Right lobe of liver (tissue), 6 donors: ENCODE measurements at places on chromosomes 5 and 9. TPM values are rescaled to one million over a fixed set of nuclear protein-coding genes. Genes with fewer than 3 reads are reported as not detected.

The CYSRT1 gene
- total RNA-seq: 0.81 TPM

The MEIKIN gene
- 0.55 TPM for total RNA-seq

The FANCC gene
- total RNA-seq: 27.9 TPM

The OBP2B gene
- total RNA-seq: not detected

The ACTBL2 gene
- not detected for total RNA-seq

The NR4A3 gene
- 0.29 TPM for total RNA-seq

The C7 gene
- 58.0 TPM for total RNA-seq

DNA sequence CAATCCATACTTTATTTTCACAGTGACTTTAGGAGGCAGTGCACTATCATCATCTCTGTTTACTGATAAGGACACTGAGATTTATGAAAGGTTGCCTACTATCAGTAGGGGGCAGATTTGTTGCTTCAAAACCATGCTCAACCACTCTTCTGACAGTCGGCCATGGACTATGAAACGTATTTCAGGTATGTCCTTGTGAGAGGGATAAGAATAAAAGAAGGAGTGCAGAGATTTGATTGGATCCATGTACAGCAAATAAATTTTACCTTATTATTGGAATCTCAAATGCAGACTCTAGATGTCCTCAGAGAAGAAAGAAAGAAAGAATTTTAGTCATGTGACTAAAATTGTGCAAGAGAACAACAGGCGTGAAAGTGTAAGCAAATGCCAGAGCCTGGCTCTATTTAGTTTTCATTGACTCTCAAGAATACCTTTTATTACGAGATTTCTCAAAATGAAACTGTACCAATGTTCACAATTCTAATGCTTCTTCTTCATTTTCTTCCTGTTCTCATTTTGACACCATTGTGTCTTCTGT, 296.6 kb upstream of the RASA1 start:
- no peak for DNase-seq

- no peak for DNase-seq
Observed at GRCh38 chr9:3018691-3019230, 174.9 kb upstream of the PUM3 start.

- no peak for DNase-seq
Observed at GRCh38 chr9:32264170-32264864, 120.1 kb upstream of the ACO1 start.

DNA sequence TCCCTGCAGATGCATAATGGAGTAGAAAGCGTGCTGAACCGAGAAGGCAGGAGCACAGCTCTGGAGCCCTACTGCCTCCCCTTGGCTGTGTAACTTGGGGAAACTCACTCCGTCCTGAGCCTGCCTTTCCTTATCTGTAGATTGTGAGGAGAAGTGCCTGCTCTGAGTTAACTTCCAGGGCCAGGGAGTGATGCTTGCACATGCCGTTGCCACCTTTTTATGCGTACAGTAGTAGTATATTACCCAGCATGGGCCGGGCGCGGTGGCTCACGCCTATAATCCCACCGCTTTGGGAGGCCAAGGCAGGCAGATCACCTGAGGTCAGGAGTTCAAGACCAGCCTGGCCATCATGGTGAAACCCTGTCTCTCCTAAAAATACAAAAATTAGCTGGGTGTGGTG, 87.1 kb downstream of the PDZD2 start:
- DNase-seq: no peak

DNA sequence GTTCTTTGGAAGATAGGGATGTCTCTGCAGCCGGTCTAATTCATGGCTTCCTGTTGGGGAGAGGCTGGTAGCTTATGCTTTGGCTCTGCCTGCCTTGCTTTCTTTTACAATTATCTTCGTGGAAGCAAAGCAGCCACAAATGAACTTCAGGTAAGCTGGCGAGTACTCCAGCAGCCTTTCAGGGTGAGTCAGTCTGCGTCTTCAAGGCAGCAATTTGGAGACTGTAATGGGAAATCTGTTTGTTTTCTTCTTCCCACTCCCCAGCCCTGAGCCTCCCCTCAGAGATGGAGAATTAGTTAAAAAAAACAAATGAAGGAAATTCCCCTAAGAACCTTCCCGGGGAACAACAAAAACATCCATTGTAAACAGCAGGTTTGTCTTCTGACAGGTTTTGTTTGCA, 100.1 kb downstream of the PSAT1 start:
- no peak for DNase-seq

- no peak for DNase-seq
Observed at GRCh38 chr5:133890314-133890713, 78.1 kb downstream of the C5orf15 start.

DNA sequence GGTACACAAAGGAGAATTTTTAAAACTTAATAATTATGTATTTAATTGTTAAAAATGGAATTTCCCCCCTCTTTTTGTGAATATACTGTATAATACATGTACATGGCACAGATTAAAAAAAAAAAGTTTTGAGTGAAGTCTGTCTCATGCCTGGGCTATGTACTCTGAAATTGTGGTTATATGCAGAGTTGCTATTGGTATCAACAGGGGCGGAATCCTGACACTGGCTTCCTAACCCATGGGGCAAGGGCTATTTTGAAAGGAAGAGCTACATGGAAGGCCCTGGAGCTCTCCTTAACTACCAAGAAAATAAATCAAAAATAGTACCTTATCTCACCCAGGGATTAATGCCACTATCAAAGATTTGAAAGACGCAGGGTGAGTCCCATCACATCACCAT, 865 bp upstream of the FAM193B start:
- no peak for DNase-seq

DNA sequence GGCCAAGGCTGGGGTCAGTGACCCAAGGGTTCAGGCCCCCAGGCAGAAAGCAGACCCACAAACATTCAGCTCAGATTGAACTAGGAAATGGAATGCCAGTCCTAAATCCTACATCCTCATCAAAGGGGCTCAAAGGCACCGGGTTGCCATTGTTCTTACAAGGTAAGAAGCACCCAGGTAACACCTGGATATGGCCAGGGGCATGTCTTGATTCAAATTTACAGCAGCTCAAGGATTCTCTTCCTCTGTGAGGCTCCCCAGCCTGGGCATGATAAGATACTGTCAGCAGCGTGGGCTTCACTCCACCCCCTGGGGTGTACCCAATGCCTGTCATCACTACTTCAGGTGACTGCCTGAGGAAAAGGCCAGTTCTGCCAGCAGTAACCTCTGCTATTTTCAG, 92.1 kb upstream of the FSTL4 start:
- DNase-seq: no peak

DNA sequence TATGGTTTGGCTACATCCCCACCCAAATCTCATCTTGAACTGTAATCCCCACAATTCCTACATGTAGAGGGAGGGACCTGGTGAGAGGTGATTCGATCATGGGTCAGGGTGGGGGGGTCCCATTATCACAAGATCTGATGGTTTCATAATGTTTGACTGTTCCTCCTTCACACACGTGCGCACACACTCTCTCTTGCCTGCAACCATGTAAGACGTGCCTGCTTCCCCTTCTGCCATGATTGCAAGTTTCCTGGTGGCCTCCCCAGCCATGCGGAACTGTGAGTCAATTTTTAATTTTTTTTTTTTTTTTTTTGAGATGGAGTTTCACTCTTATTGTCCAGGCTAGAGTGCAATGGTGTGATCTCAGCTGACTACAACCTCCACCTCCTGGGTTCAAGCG, 27.0 kb downstream of the FAM169A start:
- no peak for DNase-seq

- DNase-seq: no peak
Observed at GRCh38 chr5:32692036-32692746, 18.9 kb upstream of the NPR3 start.

DNA sequence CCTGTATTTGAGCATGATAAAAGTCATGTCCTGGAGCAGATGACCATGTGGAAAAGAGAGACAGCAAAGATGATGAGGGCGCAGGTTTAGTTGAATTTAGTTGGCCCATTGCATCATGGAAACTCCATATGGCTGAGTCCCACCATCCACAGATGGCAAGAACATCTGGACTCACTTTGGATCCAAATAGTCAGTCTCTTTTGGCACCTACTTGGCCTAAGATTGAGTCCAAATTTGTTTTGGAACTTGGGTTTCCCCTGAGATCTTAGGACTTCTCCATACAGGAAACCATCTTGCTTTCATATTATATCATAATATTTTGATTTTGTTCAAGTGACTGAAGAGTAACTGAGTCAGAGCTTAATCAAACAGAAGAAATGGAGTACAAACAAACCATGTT, 217.5 kb downstream of the DRD1 start:
- DNase-seq: no peak

GRCh38 chr5:131279204-131279603, 15.4 kb downstream of the CDC42SE2 start:
- no peak for DNase-seq

GRCh38 chr5:139157556-139157955, 40.6 kb downstream of the SIL1 start:
- DNase-seq: no peak

DNA sequence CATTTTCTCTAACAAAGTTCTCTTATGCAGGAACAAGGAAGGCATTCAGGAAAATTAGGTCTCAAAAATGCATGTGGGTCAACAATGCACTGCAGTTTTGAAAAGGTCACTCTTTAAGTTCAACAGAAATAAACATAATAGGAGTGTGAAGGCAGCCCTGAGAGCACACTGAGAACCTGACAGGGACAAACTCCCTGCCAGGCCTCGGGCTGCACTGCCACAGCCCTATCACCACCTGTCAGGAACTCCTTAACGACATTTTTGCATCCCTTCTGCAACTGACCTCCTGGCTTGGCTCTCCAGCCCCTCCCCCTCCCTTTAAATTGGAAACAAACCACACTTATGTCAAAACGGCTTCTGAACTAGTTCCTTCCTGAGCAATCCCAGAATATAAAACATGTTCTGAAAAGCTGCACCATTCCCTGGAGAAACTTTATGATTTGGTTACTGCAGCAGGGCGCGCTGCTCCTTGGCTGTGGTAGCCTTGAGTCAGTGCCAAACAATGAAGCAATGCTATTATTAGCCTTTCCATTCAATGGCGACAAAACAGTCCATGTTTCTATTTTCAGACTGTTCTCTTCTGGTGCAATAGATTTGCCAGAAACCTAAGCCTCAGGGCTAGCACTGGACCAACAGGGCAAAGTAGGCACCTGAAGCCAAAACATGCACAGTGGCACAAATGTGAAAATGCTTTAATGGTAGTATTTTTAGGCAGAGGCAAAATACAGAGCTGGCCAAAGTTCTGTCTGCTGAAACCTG, 160.1 kb upstream of the ZNF608 start:
- DNase-seq: peak; percentile 76

DNA sequence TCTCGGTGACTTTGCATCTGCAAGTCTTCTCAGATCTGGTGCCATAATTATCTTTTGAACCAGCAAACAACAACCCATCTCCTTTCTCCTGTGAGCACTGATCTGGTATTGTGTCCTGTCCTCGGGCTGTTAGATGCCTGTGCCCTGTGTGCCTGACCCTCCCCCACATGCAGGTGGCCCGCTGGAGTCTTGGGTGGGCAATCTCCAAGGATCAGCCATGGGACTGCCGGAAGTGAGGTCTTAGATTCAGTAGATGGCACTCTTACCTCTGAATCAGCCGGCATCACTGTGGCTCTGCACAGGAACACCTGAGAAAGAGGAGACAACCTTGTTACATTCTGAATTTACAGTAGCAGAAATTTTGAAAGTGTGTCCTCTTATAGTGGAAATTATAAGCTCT, 172.4 kb downstream of the IRX2 start:
- no peak for DNase-seq

- DNase-seq: no peak
Observed at GRCh38 chr9:29802454-29802853, 2229.2 kb upstream of the C9orf72 start.

- no peak for DNase-seq
Observed at GRCh38 chr5:138955671-138956295, 80.6 kb upstream of the LRRTM2 start.

- DNase-seq: peak; percentile 86
Observed at GRCh38 chr9:114178756-114179450, 23.6 kb downstream of the COL27A1 start.
